Stimulated activated CD8-positive, alpha-beta memory T cell treated with anti-CD3 and anti-CD28 coated beads, Interleukin-15, amount 100 ng/mL, for 4 hours (primary cell): ENCODE measurements at places on chromosomes 12 and 14.

DNA sequence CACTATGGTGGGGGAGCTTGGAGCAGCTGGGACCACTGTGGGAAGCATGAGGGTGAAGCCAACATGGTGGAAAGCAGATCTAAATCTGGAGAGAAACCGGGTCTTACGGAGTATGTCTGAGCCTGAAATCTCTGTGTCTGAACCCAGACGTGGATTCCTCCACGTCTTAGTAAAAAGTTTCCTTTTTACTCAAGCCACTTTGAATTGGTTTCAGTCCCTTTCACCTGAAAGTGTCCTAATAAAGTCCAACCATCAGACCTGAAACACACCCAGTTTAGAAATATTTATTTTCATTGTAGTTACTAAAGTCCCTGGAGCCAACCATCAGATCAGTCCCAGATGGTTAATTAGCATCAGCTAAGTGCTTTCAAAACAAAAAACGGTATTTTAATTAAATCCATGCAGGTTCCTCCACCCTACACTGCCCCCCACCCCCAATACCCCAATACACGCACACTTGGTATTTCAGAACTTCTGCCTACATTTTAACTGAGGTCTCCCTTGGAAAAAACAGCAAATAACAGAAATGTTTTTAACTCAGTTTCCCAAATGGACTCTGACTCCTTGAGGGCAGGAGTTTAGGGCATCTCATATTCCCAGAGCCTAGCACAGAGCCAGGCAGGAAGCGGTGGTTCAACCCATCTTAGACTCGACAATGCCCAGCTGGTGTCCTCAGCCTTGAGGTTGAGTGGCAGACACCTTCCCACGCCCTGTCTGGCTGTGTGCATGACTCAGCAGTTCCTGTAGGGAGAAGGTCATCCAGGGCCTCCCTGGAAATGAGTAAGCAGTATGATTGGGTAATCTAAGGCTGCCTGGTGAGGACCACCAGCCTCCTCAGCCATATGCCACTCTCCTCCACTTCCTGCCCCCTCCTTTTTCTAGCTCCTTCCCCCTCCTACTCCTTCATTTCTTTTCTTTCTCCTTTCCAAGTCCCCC lies 175.8 kb downstream of the TTC8 start:
- no peak for DNase-seq

- DNase-seq = no peak
Measured at GRCh38 chr14:70873627-70874026, 33.6 kb upstream of the PCNX1 start.

DNA sequence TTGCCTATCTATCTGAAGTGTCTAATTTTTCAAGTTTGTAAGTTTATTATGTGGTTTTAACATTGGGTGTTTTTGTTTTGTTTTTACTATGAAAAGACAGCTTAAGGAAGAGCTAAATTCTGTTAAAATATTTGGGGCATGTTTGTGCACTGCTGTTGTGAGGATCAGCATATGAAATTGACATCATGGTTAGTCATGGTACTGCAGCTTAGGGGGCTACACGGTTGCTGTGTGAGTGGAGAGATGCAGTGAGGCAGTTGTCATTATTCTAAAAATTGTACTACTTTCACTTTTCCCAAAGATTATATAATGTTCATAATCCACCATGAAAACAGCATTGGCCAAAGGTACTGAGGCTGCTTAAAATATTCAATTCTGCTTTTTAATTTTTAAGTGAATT lies 49.0 kb downstream of the ZC3H14 start:
- no peak for DNase-seq

- DNase-seq = no peak
Measured at GRCh38 chr12:116455540-116456329, 103.4 kb upstream of the MAP1LC3B2 start.

DNA sequence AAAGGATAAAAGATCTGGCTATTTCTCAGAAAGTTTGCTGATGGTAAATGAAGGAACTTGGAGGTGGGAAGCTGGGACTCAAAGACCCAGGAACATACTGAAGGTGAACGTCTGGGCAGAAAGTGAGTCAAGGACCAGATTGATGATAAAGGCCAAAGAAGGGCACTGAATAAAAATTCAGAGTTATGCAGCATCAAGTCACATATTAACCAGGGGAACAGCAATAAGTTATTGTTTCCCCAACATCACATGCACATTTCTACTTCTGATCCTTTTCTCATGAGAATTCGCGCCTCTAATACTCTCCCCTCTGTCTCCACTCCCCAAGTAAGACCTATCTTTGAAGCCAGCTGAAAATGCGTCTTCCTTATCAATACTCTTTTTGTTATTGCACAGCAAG lies 71.8 kb upstream of the SLC35F4 start:
- DNase-seq = no peak

DNA sequence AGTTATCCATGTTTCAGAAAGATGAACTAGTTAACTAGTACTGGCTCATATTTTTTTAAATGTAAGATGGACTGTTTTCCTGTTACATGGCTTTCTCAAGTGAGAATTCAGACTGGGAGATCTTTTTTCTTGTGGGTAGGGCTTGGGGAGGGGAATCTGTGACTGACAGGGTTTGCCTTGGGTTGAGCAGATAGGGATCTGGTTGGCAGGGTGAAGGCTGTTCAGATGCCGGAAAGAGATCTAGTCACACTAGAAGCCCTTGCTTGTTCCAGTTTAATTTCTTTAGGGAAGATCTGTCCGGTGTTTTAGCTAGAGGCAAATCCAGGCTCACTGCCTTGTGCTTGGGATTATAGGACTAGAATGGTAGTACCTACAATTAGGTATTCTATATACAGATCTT lies 63.2 kb downstream of the FBXO33 start:
- DNase-seq = no peak

- DNase-seq = no peak
Measured at GRCh38 chr12:66279123-66279712, 23.1 kb upstream of the HELB start.

- DNase-seq = no peak
Measured at GRCh38 chr12:3168223-3169221, 91.3 kb downstream of the TSPAN9 start.

GRCh38 chr12:86264451-86265328 lies 8.5 kb upstream of the MGAT4C start:
- no peak for DNase-seq

DNA sequence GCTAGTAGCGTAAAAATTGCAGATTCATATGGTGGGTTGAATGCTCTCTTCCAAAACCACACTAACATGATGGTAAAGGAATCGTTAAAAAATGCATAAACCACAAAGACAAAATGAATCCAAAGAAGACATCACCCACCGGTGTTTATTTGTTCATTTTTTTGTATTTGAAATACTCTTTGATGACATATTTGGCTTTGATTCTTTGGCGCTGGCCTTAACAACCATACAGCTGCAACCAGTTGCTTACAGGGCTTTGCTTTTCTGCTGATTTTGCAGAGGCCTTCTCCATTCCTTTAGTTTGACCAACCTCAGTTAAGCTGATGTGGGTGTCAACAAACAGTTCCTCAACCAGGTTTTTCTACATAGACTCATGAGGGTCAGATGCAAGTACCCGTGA lies 103.5 kb downstream of the CACNA1C start:
- no peak for DNase-seq

- no peak for DNase-seq
Measured at GRCh38 chr14:95200404-95200803, 43.1 kb upstream of the DICER1 start.

GRCh38 chr12:49808686-49809380 lies 19.4 kb downstream of the NCKAP5L start:
- no peak for DNase-seq

- no peak for DNase-seq
Measured at GRCh38 chr12:30569426-30569825, 126.2 kb downstream of the IPO8 start.

DNA sequence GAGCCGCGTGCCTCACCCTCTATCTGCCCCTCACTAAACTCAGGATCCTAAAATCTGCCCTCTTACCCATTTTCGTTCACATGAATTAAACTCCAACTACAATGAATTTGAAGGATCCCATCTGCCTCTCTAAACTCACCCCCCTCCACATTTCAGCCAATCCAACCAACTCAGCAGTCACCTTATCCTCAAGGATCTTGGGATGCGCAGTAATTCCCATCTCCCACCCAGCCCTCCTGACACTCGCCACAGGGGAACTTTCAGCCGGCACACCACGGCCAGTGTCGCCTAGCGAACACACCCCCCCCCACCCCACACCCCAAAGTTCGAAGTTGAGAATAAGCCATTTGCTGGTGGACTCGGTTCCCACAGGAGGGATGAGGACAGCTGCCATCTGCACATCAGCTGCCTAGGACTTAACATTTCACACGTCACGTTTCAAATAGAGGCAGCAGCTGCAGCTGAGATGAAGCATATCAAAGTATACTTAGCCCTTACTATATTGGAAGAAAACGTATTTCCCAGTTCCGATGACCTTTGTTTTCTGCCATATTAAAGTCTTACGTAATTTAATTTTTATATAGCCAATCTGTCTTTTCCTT lies 8.7 kb upstream of the SELPLG start:
- DNase-seq = no peak
